Body of pancreas (tissue), 4 donors: ENCODE measurements at places on chromosomes 16 and 17.

DNA sequence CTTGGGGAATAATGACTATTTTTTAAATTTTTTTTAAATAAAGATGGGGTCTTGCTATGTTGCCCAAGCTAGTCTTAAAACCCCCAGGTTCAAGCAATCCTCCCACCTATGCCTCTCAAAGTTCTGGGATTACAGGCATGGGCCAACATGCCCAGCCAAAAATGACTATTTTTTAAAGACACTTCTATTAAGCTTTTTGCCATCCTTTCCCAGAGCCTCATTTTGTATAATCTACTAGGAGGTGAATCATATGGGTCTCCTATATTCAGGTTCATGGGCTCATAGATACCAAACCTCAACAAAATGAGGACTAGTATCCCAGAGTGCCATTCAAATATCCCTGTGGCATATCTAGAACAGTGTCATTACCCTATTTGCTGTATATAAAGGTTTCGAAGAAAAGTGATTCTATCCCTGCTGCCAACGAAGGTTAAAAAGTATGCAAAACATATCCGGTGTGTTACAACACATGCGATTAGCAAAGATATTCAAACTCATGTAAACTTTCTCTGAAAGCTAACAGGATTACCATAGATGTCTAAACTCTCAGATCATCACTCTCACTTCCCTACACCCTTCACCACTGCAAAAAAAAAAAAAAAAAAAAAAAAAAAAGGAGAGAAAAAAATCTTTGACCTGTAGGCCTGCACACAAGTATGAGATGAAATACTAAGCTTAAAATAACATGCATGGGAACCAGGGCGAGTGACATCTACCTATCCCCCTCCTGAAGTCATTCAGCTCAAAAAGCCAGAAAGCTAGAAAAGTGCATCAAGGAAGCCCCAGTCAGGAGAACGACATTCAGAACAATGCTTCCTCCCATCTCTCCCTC is 23.5 kb downstream of the XPO6 start:
- DNase-seq, result no peak
- H3K36me3 ChIP-seq, result no peaks in the 10 kb centered on the region
- H3K27ac ChIP-seq, result no peak overlapping the region
- H3K27me3 ChIP-seq, result no peaks in the 10 kb centered on the region
- no peak overlapping the region for H3K4me3 ChIP-seq
- H3K4me1 ChIP-seq, result peaks cover 32% of the 10 kb centered on the region

- H3K36me3 ChIP-seq, result no peaks in the 10 kb centered on the region
- H3K4me1 ChIP-seq, result peaks cover 35% of the 10 kb centered on the region
- H3K27ac ChIP-seq, result no peak overlapping the region
- no peak overlapping the region for H3K4me3 ChIP-seq
- DNase-seq, result no peak
Observed at GRCh38 chr17:82696259-82696658, 2.2 kb downstream of the RAB40B start.

DNA sequence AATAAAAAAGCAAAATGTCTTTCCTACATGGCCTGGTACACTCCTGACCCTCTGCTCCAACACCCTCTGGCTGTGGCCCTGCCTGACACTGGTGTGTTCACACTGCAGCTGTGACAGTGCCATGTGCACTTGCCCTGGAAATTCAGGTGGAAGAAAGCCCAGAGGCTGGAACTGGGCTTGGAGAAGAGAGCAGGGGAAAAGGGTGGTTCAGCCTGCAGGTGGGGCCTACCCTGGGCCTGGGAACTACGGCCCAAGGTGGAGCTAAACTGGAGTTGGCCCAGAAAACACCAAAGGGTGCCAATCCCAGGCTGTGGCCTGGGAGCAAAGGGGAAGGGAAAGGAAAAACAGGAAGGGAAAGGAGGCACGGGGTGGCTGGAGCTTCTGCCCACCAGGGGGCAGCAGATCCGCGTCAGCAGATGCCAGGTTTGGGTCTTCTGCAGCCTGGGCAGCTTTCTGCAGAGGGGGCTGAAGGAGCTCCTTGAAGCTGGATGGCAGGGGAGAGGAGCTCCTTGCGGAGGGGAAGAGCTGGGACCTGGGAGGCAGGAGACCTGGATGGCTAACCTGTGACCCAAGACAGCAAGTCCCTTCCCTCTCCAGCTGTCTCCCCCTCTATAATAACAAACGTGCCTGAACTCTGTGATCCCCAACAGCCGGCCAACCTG is 15.4 kb upstream of the CTCF start:
- peak; percentile 89 for DNase-seq
- no peak overlapping the region for H3K4me3 ChIP-seq
- H3K27ac ChIP-seq, result peak overlapping the region; percentile 50
- H3K27me3 ChIP-seq, result no peaks in the 10 kb centered on the region
- no peaks in the 10 kb centered on the region for H3K36me3 ChIP-seq
- peaks cover 26% of the 10 kb centered on the region for H3K4me1 ChIP-seq

DNA sequence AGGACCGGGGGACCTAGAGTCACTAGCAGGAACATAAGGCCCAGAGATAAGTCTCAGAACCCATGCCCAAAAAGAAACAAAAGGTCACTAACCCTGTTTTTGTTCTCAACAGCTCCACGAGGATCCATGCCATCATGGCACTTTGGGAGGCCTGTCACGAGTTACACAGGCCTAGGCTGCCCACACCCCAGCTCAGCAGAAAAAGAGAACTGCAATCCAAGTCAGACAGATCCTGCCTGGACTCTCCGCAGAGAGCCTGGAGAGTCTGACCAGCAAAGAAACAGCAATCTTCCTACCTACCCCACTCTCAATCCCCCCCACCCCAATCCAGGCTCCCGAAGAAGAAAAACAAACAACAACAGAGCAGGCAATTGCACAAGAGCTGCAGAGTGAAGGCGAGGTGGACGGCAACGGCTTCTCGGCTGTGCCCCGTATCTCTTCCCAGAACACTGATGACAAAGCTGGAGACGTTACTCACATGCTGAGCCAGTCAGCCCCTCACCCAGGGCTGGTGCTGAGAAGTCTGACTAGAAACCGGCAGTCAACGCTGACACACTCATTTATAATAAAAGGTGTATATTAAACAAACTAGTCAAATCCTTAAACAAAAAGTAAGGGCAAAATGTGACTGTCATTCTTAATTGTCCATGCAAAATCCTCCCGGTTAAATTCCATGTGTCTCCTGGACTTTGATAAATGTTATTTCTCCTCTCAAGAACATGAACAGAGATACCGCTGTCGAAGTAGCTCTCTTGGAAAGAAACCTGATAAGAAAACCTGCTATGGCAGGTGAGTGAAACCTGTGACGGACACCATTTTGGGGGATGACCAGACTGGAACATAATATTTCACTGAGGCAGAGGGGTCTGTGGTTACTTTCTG is 89.3 kb downstream of the SMG6 start:
- DNase-seq, result peak; percentile 36
- no peaks in the 10 kb centered on the region for H3K4me1 ChIP-seq
- H3K4me3 ChIP-seq, result no peak overlapping the region
- H3K36me3 ChIP-seq, result no peaks in the 10 kb centered on the region

DNA sequence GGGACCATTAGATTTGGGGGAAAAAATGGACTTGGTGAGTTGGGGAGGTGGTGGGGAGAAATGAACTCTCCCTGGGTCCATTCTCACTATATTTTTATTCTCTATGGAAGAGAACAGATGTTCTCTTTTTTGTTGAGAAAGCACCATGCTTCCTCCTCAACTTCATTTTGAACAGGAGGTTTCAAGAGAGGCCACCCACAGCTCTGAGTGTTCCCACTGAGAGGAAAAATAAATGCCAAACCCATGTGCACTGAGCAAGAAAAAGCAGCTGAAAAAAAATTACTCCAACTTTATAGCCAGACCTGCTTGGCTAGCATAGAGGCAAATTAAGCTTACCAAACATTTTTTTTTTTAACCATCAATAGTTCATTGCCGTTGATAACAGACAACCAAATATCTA is 883.6 kb downstream of the KCNJ2 start:
- H3K4me1 ChIP-seq, result no peaks in the 10 kb centered on the region
- DNase-seq, result no peak
- H3K36me3 ChIP-seq, result no peaks in the 10 kb centered on the region
- H3K4me3 ChIP-seq, result no peak overlapping the region
- no peak overlapping the region for H3K27ac ChIP-seq

DNA sequence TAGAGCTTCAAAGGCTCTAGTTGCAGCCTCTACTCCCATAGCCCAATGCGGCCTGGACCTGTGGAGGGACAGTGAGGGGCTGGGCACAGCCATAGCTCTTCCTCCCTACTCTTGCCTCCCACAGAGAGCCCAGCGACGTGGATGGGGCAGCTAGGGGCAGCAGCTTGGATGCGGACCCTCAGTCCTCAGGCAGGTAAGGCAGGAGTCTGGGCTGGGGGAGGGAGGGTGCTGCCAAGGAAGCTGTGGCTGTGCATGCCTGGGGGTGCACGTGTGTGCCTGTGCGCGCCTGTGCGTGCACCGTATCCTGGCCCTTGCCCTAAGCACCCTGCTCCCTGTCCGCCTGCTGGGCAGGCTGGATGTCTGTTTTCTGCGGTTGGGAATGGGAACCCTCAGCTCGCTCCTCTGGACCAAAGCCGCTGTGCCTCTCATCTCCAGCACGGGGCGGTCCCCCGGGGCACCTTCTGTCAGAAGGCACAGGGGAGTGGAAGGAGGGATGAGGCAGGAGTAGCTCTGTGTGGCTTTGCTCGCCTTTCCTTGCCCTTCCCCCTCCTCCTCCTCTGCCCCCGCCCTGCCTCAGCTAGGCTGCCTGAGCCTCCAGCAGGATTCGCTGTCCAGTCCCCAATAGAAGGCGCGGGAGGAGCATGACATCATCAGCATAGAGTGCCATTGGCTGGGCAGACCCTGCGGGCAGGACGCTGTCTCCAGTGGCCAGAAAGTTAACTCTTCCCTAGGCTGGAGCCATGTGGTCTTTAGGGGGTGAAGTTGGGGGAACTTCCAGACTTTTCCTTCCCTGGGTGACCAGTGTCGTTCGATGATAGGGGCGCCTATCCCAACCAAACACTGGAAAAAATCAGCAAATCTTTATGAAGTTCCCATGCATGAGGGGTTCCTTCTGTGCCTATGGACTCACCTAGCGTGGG is 797 bp downstream of the PRCD start:
- no peaks in the 10 kb centered on the region for H3K36me3 ChIP-seq
- no peak overlapping the region for H3K27ac ChIP-seq
- peak; percentile 90 for DNase-seq
- H3K4me1 ChIP-seq, result peaks cover 49% of the 10 kb centered on the region
- H3K27me3 ChIP-seq, result peaks cover 10% of the 10 kb centered on the region
